ENCODE measurements at places on chromosomes 4 and X.

DNA sequence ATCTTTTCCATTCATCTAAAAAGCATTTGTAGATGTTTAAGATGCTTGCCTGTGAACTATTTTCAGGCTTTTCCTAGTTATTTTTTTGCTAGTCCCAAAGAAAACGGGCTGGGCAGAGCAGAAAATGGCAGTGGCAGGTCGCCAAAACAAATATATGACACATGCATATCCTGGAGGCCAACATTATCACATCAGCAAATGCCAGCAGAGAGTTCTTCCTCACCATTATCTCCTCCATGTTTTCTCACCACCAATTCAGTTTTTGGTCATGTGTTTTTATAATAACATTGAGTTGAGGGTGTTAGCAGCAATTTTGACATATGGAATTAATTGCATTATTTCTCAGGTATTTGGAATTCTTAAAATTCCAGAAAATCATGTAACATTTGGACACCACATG is 97.9 kb upstream of the EOLA2 start:
- no peak for ATAC-seq

DNA sequence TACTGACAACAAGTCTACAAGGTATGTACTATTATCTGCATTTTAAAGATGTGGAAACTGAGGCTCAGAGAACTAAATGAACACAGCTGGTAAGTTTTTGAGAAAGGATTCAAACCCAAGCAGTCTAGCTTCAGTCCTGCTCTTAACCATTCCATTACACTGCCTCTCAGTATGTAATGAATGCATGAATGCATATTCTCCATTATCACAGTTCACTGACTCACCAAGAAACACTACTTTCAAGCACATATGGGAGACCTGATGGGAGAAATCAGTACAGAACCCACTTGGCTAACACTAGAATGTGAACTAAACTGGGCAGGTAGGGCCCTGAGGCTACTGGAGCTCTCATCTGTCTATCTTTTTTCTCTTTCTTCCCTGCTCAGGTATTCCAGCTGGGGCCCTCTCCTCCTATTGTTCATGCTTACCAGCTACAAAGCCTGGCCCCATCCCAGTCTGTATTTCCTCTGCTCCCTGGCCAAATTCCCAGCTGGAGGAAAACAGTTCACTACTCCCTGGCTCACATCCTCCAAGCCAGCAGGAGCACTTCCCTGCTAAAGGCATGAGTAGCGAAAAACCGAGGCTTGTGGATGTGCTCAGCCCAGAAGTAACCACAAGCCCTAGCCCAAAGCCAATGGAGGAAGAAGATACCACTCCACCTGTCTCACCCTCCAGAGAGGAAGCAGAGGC is 178.2 kb upstream of the ARHGEF9 start:
- ATAC-seq: peak; percentile 76

DNA sequence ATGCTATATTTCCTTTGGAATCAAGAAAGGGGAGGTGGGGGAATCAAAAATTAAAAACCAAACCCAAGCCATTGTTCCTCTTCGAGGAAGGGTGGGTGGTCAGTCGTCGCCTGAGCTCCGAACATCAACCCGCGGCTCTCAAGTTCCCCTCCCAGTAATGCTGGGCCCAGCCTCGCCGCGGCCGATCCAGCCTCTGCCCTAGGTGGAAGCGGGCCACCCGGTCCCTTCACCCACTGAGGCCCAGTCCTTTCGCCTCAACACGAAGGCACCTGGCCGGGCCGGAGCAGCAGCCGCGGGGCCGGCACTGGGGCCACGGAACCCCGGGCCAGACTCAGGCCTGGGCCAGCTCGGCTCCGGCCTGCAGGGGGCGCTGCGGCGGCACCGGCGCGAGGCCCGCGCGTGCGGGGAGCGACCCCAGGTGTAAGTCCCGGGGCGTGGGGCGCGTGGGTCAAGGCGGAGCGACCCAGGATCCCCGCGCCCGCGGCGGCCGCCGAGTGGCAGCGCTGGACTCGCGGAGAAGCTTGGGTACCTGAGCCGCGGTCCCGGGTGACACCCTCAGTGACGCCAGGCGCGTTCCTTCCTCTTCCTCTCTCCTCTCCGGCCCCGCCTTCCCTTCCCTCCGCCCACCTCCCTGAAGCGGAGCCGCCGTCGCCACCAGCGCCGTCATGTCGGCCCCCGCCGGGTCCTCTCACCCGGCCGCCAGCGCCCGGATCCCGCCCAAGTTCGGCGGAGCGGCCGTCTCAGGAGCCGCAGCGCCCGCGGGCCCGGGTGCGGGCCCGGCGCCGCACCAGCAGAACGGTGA is at the start of gene SEC24B:
TSS of gene SEC24B (plus strand) at position 611 of the 802 bp plus-strand sequence. CDS start at position 666, 55 bp downstream.
- ATAC-seq: peak; percentile 92

- ATAC-seq: no peak
These were observed 22.9 kb downstream of the SLITRK2 start for GRCh38 chrX:145840531-145840930.

- ATAC-seq: no peak
These were observed 158.6 kb upstream of the LCORL start for GRCh38 chr4:18180122-18180521.

- no peak for ATAC-seq
These were observed 1.6 kb downstream of the HTRA3 start for GRCh38 chr4:8270912-8271815.

- ATAC-seq: no peak
These were observed at the start of gene MAGEB1 for GRCh38 chrX:30246769-30247489. MAGEB1 (plus strand) TSS chrX:30247146; CDS start chrX:30250494, 3,348 bp downstream.

GRCh38 chr4:39544580-39545315 is 17.5 kb upstream of the UGDH start:
- ATAC-seq: no peak

- peak; percentile 38 for ATAC-seq
These were observed 13.5 kb downstream of the NSUN7 start for GRCh38 chr4:40763228-40763716.

GRCh38 chr4:182800216-182800515 is 117.0 kb downstream of the DCTD start:
- no peak for ATAC-seq

GRCh38 chrX:1443496-1444075 is 9.1 kb downstream of the ASMTL start:
- no peak for ATAC-seq

DNA sequence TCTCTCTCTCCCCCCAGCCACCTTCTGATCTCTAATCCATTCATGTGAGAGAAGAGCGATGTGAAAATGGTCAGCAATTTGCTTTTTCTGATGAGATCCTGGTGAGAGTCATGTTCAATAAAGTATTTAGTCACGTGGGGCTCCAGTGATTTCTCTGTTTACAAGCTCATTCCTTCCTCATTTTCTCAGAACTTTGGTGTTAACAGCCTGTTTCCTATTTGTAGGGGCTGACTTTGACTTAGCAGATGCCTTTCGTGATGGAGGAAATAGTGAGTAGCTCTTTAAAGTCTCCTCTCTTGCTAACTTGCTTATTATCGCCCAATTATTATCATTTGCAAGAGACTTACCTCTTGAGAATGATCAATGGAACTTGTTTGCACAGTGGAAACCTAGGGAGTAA is 72.6 kb upstream of the CD99 start:
- no peak for ATAC-seq

DNA sequence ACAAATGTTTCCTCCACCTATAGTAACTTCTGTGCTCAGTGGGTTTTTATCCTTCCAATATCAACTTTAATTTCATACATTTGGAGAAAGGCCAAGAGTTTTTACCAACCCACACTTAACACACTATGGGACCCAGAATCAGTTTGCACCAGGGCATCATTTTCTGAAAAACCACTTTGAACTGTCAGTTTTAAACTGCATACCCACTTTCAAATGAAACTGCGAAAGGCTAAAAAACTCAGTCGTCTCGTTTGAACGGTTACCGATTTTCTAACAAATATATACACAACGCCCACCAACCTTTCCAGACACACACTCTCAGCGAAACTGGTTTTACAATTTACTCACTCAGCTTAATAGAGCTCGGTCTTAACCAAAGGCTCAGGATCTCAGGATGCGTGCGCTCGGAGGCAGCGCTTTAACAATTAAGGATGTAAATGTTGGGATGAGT is 376 bp downstream of the ABCG2 start:
- ATAC-seq: no peak

DNA sequence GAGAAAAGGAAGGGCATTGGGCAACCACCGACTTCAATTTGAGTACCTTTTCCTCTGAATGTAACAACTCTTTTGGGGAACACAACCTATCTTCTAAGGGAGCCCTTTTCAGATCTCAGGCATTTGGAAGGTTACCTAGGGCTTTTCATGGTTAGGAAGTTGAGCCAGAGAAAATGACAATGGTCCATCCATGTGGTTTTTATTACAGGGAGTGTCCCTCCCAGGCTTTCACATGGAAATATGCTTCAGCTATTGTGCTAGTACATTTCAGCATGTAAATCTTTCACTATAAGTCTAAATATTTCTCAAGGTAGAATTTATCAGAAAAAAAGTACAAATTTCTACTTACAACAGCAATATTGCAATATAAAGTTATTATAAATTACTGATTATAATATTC is 259.8 kb downstream of the IQCM start:
- no peak for ATAC-seq

DNA sequence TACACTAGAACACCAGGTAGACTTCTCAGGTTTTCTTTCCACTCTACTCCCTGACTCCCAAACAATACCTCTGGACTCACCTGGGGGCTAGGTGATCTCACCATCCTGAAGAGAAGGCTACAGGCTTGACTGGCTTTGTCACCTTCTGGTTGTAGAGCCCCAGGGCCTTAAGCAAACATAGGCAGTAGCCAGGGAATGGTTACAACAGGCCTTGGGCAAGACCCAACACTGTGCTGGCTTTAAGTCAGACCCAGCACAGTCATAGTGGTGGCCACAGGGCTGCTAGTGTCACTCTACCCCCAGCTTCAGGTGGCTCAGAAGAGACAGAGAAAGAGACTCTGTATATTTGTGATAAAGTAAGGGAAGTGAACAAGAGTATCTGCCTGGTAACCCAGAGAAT is 118.1 kb upstream of the EMCN start:
- ATAC-seq: no peak

- peak; percentile 63 for ATAC-seq
These were observed 109.1 kb upstream of the SLC4A4 start for GRCh38 chr4:71229477-71230270.

- no peak for ATAC-seq
These were observed 115.6 kb upstream of the TLL1 start for GRCh38 chr4:165757451-165757850.

DNA sequence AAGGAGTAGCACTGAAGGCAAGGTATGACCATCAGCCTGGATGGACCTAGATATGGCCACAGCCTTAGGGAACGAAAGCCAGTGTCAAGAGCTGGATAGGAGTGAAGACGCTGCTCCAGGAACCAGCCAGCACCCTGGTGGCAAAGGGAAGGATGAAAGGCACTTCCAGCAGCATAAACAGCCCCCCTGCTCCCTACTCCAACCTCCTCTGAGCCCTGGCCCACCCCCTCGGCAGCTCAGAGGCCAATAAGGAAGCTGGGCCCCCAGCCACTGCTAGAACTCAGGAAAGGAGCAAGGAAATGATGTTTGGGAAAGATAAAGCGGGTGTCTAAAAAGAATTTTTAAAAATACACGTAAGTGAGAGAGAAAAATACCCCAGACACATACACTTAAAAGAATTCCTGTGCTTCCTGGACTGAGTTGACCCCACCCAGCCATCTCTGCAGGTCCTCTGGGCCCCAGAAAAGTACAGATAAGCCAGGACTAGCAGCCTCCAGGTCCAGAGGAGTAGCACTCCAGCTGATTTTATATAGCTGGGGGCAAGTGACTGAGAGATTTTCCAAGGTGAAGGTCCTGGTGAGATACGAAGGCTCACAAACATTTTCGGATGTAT is 170.4 kb downstream of the SHROOM4 start:
- no peak for ATAC-seq

GRCh38 chr4:36255577-36255976 is 11.3 kb upstream of the ARAP2 start:
- ATAC-seq: no peak

DNA sequence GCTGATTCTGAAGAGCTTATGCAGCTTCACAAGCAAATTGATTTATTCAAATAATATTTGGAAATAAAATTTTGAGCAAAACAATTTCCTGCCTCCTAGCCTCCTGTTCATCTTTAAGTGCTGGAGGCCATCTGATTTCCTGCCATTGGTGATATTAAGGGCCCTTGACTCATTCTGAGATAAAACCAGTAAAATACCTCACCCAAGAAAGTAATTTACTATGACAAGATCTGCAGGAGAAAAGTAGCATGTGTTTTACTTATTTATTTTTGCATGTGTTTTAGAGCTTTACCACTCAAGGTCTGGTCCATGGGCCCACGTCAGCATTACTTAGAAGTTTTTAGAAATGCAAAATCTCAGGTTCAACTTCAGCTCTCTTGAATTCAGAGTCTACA is 67.7 kb downstream of the DCLK2 start:
- ATAC-seq: no peak

GRCh38 chrX:9770319-9770718 is 4.7 kb upstream of the GPR143 start:
- ATAC-seq: peak; percentile 39

- ATAC-seq: no peak
These were observed 1283.4 kb downstream of the PCDH7 start for GRCh38 chr4:32003548-32003947.

DNA sequence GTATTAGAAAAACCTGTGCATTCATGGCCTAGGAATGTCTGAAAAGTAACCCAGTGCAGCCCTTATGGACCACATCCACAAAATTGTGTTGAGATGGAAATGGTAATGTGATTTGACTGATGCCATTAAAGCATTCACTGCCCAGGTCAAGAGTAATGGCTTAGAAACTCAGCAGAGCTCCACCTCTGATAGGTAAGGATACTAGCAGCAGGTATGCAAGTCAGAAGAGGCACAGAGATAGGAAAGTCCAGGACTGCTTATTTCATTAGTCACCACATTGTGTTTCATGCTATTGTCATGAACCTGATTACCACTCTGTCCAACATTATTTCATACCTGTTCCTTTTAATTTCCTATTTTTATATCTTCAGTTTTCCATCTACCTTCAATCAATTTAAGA is 2042.2 kb downstream of the ARAP2 start:
- no peak for ATAC-seq

DNA sequence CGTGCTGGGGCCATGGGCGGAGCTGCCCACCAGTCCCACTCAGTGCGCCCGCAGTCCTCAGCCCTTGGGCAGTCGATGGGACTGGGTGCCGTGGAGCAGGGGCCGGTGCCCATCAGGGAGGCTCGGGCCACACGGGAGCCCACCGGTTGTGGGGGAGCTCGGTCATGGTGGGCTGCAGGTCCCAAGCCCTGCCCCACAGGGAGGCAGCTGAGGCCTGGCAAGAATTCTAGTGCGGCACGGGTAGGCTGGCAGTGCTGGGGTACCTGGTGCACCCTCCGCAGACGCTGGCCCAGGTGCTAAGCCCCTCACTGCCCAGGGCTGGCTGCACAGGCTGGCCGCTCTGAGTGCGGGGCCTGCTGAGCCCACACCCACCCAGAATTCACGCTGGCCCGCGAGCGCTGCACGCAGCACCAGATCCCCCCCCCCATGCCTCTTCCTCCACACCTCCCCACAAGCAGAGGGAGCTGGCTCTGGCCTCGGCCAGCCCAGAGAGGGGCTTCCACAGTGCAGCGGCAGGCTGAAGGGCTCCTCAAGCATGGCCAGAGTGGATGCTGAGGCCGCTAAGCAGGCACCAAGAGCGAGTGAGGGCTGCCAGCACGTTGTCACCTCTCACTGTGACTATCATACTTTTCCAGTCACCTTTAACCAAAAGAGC is 564.4 kb downstream of the GALNTL6 start:
- ATAC-seq: no peak

- ATAC-seq: peak; percentile 56
These were observed 551.4 kb downstream of the IQCM start for GRCh38 chr4:149264093-149264733.

GRCh38 chrX:72107841-72108595 is 23.7 kb downstream of the RTL5 start:
- no peak for ATAC-seq

All from motor neuron (in vitro differentiated cells).